GM23338 (cell line): ENCODE measurements at places on chromosomes 11 and 22. TPM values are rescaled to one million over a fixed set of nuclear protein-coding genes. Genes with fewer than 3 reads are reported as not detected.

DNA sequence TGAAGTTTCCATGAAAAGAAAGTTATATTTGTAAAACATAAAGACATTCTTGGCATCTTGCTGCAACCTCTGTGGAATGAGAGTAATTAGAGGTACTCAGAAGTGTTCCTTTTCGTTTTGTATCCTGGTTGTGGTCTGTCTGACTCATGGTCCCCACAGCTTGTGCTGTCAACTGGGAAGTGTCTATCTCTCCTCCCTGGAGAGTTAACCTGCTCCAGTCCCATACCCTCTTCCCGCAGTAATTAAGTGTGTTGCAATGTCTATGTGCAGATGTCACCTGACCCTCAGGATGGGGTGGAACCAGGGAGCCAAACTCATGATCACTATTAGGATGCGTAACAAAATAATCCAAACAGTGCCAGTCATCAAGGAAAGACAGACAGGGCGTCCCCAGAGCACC is 23.0 kb upstream of the ZDHHC13 start:
- DNase-seq: no peak

DNA sequence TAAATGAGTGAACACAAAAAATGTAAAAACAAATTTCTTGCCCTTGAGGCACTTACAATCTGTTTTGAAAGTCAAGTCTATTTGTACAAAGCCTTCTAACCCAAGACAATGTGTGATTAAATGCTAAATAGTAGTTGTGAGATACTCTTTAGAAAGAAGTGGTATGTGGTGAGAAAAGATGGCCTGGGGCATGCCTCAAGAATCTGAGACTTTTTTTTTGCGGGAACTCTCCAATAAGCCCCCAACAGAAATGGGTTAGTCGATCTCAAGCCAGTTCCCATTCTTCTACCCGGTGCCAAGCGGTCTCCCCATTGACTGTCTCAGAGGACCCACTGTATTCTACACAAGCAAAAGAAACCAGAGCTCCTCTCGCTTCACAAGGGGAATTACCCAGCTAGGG is 26.9 kb upstream of the TBCEL start:
- no peak for DNase-seq

GRCh38 chr11:96284917-96285316 is 58.1 kb downstream of the MAML2 start:
- no peak for DNase-seq

- DNase-seq: peak; percentile 54
Measured at GRCh38 chr22:26168330-26168851, 871 bp upstream of the SEZ6L start.

DNA sequence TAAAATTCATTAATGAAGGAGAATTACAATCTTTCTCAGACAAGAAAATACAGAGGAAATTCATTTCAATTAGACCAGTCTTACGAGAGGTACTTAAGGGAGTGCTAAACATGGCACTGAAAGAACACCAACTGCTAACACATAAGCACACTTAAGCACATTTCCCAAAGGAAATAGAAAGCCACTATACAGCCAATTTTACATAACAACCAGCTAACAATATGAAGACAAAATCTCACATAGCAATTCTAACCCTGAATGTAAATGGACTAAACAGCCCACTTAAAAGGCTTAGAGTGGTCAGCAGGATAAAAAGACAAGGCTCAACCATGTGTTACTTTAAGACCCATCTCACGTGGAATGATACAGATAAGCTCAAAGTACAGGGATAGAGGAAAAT is 339.5 kb upstream of the LUZP2 start:
- no peak for DNase-seq

DNA sequence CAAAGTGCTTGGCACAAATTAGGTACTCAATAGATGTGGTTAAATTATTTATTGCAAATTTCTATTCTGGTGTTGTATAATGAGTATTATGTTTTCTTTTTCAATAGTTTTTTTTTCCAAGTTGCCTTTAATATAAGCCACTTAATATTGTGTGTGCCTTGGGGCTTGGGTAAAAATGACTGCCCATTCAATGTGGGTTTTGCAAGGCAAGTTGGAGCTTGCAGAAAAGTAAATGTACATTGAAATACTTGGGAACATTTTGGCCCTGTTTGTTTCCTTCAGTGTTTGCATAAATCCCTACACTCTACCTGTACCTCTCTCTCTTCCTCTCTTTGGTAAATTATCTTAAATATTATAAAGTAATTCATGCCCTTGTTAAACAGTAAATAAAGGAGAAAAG is 2.1 kb upstream of the CCDC81 start:
- DNase-seq: no peak

DNA sequence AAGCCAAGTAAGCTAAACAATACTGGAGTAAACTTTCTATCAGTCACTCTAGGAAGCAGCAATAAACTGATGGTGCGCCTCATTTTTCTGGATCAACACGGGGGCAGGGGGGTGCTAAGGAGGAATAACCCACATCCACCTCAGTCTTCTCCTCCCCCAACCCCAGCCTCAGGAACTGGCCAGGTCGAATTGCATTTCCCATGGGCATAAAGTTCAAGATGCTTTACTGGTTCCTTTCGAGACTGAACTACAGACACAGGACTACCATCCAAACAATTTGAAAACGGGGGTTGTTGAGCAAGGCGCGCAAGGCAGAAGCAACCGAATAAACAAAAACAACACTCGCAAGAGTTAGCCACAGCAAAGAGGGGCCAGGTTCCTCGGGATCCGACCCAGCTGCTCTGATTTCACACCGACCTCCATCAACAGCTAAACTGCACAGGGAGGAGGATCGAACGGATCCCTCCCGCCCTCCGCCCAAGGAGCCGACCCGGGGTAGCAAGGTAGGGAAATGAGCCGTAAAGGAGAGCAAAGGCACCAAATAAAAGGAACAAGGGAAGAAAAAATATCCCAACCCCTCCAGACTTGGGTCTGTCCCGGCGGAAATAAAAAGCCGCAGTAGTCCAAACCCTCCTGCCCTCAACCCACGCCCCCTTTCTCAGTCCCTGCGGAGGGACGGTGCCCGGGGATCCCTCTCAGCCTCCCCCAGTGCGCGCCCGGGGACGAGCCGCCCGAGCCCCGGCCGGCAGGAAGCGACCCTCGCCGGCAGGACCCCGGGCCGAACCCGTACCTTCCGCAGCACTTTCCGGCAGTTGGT is 801 bp downstream of the SESN3 start:
- DNase-seq: peak; percentile 51

GRCh38 chr11:118878163-118878563 is 5.5 kb upstream of the CXCR5 start:
- no peak for DNase-seq

DNA sequence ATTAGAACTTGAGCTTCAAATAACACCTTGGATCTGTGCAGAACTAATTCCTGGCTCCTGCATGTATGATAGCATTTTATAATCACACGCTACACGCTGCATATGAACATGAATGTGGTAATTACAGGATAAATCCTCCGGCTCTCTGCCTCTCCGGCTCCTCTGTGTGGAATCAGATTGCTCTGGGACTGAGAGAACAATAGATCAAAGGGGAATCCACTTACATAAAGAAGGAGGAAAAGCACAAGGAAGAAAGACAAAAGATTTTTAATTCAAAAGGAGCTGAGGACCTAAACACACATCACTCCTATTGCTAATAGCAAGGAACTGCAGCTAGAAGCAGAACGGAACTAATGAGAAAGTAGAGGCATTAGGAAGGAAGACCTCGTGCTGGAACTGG is 240.9 kb downstream of the NTM start:
- no peak for DNase-seq

- DNase-seq: no peak
Measured at GRCh38 chr22:28034760-28035401, 115.8 kb upstream of the PITPNB start.

DNA sequence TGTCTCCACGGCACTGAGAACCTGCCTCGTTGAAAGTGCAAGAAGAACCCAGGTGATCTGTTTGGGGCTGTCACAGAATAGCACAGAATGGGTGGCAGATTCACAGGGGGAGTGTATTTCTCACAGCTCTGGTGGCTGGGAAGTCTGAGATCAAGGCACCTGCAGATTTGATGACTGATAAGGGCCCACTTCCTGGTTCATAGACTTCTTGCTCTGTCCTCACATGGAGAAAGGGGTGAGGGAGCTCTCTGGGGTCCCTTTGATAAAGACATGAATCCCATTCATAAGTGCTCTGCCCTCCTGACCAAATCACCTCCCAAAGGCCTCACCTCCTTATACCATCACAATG is 198.5 kb upstream of the SORL1-AS1 start:
- DNase-seq: no peak

GRCh38 chr11:65489706-65490320 is 9.0 kb upstream of the MALAT1 start:
- DNase-seq: no peak

- no peak for DNase-seq
Measured at GRCh38 chr11:117931971-117932370, 2.8 kb upstream of the TMPRSS13 start.

DNA sequence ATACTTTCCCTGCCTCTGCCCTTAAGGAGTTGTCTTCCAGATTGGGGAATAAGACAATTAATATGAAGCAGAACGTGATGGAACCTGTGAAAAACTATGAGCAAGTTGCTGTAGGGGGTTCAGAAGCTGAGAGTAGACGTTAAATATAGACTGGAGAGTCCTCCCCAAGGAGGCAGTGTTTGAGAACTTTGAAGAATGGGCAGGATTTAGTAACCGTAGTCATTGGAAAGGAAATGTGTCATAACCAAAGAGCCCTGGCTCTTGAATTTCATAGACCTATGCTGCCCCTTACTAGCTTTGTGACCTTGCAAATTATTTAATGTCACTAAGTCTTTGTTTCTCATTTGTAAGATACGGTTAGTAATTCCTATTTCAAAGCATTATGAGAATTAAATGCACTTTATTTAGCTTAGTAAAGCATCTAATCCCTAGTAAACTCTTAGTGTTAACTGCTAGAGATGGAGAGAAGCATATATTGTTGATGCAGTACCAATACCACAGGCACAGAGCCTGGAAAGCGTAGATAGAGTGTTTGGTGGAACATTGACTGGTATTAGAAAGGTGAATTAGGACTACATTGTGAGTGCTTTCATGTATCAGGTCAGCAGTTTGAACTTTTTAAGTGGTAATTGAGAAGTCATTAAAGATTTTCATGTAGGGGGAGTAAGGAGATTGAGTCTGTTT is 54.1 kb downstream of the MCAM start:
- DNase-seq: no peak

DNA sequence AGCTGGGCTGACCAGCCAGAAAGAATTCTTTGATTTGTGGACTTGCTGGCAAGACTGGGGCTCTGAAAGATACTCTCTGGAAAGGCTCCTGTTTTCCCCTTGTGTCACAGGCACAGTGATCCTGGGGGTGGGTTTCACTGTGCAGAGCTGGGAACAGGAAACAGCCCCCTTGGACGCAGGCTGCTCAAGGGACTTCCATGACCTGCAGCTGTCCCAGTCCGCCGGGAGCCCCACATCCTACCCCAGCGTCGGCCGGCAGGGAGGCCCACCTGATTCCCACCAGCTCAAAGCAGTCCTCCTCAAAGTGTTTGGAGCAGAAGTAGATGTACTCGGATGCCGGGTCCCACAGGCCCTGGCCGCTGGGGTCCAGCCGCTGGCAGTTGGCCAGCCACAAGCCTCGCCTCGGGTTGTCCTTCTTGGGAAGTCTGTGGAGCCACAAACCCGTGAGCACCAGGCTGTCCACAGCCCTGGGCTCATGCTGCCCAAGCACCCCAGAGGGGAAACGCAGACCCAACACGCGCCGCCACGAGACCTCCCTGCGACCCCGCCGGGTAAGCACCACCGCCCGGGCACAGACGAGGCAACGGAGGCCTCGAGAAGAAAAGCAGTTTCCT is 824 bp downstream of the THAP7 start:
- DNase-seq: no peak

DNA sequence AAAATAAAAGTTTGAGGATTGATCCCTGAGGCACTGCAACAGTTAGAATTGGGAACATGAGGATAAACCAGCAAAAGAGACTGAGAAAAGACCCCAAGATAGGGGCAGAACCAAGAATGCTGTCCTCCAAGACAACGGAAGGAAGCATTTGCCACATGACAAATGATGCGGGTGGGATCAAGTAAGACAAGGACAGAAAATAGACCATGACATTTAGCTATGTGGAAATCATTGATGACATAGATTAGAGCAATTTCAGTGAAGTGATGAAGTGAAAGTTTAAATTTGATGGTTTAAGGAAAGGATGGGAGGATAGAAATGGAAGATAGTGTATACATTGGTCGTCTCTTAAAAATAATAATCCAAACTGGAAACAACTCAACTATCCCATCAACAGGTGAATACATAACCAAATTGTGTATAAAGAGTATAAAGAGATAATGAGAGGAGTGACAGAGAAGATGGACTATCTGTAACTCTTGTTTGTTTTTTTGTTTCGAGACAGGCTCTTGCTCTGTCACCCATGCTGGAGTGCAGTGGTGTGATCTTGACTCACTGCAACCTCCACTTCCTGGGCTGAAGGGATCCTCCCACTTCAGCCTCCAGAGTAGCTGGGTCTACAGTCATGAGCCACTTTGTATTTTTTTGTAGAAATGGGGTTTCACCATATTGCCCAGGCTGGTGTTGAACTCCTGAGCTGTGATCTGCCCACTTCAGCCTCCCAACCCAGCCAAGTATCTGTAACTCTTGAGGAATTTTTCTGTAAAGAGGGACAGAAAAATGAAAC is 48.7 kb upstream of the FDX1 start:
- DNase-seq: no peak

DNA sequence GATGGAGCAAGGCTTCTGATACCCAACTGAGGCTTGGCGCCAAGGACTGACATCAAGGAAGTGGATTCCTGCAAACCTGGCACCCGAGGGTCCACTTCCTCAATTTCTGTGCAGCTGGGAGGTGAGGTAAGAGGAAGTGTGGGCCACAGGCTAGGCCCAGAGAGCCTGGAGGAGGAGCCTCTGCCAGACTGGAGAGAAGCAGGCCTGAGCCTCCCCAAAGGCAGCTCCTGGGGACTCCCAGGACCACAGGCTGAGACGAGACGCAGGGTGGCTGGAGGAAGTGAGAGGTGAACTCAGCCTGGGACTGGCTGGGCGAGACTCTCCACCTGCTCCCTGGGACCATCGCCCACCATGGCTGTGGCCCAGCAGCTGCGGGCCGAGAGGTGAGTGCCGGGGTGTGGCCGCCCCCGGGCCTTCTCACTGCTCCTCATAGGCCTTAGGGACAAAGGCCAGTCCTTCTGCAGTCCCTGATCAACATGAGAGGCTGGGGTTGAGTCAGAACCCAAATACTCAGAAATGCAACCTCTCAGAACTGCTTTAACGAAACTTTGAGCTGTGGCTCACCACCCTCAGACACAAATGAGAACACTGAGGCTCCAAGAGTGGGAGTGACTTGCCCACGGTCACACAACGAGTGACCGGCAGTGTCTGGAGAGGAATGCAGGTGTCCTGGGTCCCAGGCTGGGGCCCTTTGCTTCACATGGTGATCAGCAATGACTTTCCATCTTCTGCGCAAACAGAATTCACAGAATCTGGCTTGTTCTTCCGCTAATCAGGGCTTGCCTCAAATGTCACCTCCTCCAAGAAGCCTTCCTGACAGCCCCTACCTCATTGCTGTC is at the start of gene NCF4:
Gene NCF4, plus strand, starts transcription at position 186 of the 839 bp plus-strand sequence. Its CDS starts 166 bp downstream, at position 352.
- DNase-seq: no peak

- DNase-seq: peak; percentile 26
Measured at GRCh38 chr22:48376428-48376827, 1451.2 kb downstream of the BRD1 start.

GRCh38 chr11:12565406-12565805 is 108.8 kb upstream of the TEAD1 start:
- no peak for DNase-seq

Gene BDNF
- polyA plus RNA-seq: 4.2 and 5.2 TPM in 2 replicates

Gene OR52K2
- polyA plus RNA-seq: not detected in 2 replicates

Gene RTN4RL2
- polyA plus RNA-seq: 13.1 and 13.9 TPM in 2 replicates

Gene PARVA
- 5.1 and 5.8 TPM in 2 replicates for polyA plus RNA-seq

Gene LDHAL6A
- polyA plus RNA-seq: 0.10 and 0.16 TPM in 2 replicates

Gene ALDH3B2
- not detected in 2 replicates for polyA plus RNA-seq

Gene RIMBP3B
- polyA plus RNA-seq: 0.09 and 0.21 TPM in 2 replicates

Gene SYCE3
- not detected in 2 replicates for polyA plus RNA-seq

Gene SLC29A2
- 26.0 TPM in 2 replicates for polyA plus RNA-seq

Gene RFPL2
- 0.40 and 0.45 TPM in 2 replicates for polyA plus RNA-seq

Gene UBXN1
- polyA plus RNA-seq: 126 and 132 TPM in 2 replicates
